ENCODE measurements at places on chromosomes 1 and 21.

- no peak for DNase-seq
Observed at GRCh38 chr1:210076620-210077019, 138.6 kb downstream of the SYT14 start.

- no peak for DNase-seq
Observed at GRCh38 chr1:222047366-222047765, 305.5 kb upstream of the DUSP10 start.

- DNase-seq: no peak
Observed at GRCh38 chr1:226429858-226430715, 22.2 kb upstream of the PARP1 start.

- DNase-seq: no peak
Observed at GRCh38 chr1:157106813-157107189, 7.2 kb upstream of the ETV3L start.

DNA sequence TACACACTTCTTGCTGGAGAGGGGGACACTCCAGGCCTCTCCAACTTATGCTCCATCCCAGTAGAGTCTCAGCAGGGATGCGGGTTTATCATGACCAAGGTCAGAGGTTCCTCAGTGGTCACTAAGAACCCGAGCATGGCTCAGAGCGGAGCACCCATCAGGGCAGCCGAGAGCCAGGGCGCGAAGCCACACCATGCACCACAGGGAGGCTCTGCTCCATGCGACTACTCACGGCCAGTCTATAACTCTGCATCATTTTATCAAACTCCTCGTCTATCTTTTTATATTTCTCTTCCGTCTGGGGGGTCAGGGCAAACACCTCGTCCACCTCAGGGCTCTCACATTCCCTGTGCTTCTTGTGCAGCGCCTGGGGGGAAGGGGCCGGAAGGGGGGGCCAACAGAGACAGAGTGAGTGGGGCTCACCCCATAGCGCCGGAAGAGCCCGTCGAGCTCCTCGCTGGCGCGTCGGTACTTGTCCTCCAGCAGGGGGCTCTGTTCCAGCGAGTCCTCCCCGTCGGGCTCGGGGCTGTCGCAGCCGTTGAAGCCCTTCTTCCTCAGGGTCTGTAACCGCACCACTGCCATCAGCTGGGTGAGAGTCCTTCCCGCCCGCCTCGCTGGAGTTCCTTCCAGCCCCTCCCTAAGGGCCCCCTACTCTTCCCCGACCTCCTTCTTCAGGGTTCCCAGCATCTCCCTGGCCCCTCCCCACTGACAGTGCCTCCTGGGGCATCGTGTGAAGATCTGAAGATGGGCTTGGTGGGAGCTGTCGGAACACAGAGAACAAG is 20.0 kb downstream of the MEF2D start:
- DNase-seq: peak; percentile 52

- DNase-seq: no peak
Observed at GRCh38 chr1:235295902-235296350, 32.1 kb downstream of the ARID4B start.

- no peak for DNase-seq
Observed at GRCh38 chr1:12456979-12457378, 161.0 kb downstream of the DHRS3 start.

- DNase-seq: no peak
Observed at GRCh38 chr1:36603461-36603860, 120.7 kb upstream of the CSF3R start.

- DNase-seq: no peak
Observed at GRCh38 chr1:112507336-112507735, 1.4 kb upstream of the WNT2B start.

DNA sequence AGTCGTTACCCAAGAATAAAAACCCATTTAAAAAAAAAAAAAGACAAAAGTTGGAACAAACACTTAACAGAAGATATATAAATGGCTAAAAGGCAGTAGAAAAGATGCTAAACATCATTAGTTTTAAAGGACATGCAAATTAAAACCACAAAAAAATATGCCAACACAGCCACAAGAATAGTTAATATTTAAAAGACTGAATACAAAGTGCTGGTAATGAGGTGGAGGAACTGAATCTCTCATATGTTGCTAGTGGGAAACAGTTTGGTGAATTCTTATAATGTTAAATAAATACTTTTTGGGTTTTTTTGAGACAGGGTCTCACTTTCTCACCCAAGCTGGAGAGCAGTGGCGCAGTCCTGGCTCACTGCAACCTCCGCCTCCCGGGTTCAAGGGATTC is 10.0 kb downstream of the LRRC40 start:
- no peak for DNase-seq

DNA sequence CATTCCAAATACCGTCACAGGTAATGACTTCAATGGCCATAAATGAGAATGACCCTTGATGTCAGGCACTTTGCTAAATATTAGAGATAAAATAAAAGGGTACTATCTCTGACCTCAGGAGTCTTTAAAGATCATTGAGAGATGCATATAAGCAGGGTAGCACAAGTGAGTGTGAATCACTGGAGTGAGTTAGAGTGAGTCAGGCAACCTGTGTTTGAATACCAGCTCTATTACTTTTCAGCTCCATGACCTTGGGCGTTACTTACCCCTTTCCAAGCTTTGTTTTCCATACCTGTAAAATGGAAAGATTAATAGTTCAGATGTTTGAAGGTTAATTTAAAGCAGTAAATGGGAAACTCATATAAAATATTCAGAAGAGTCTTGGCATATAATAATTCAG is 1058.0 kb upstream of the ADGRL4 start:
- no peak for DNase-seq

- DNase-seq: no peak
Observed at GRCh38 chr1:116693759-116694480, 26.4 kb upstream of the IGSF3 start.

DNA sequence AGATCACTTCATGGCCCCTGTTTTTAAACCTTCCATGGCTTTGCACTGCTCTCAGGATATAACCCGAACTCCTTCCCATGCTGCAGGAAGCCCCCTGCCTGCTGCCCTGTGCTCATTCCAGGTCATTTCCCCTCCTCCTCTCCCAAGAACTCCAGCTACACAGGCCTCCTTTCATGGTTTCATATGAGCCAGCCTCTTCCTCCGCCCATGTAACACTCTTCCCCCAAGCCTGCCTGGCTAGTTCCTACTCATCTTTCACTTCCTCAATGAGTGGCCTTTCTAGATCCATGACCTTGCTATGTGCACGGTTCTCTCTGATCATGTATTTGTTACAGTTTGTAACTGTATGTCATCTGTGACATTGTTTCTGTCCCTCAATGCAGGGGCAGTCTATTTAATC is 3.1 kb upstream of the NCF2 start:
- no peak for DNase-seq

GRCh38 chr1:220430586-220430985 is 97.3 kb upstream of the MARK1 start:
- no peak for DNase-seq

- DNase-seq: no peak
Observed at GRCh38 chr1:247111700-247112478, 7.7 kb upstream of the ZNF669 start.

DNA sequence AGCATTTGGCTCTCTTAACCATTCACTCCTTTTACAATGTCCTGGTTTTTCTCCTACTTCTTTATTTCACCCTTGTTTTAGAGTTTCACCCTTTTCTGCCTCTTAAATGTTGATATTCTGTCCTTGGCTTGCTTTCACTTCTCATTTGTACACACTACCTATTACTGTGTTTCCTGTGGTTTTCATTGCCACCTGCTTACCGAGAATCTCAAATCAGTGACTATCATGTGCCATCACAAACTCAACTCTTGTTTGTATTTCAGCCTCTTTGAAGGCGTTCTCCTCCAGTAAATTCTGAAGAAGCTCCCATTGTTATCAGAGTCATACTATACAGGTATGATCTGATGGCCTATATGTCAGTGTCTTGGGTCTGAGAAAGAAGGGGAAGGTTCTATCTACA is 65.7 kb downstream of the NPHS2 start:
- no peak for DNase-seq

- no peak for DNase-seq
Observed at GRCh38 chr1:22618056-22618455, 18.4 kb upstream of the C1QA start.

DNA sequence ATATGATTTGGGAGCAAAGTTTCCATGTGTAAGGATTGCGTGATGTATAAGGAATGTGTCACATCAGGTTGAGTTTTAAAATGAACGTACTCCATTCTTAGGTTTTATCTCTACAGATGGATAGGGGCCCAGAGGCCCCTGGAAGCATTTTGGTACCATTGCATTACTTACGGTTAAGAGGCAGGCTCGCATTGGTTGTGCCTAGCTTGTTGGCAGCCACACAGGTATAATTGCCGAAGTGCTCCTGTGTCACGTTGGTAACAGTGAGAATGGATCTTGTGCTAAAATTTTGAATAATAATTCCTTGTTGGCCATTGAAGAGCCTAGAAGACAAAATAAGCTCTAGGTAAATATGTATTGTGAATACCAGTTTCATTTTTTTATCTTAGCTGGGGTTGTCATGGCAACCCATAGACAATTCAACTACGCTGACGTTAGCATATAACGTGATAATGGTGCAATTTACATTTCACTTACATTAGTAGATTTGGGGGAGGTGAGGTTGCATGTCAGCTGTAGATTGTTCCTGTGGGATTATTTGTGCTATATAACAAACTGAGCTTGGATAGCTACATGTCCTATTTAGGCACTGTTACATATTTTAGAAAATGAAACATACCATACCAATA is 511.9 kb upstream of the ZRANB2 start:
- no peak for DNase-seq

DNA sequence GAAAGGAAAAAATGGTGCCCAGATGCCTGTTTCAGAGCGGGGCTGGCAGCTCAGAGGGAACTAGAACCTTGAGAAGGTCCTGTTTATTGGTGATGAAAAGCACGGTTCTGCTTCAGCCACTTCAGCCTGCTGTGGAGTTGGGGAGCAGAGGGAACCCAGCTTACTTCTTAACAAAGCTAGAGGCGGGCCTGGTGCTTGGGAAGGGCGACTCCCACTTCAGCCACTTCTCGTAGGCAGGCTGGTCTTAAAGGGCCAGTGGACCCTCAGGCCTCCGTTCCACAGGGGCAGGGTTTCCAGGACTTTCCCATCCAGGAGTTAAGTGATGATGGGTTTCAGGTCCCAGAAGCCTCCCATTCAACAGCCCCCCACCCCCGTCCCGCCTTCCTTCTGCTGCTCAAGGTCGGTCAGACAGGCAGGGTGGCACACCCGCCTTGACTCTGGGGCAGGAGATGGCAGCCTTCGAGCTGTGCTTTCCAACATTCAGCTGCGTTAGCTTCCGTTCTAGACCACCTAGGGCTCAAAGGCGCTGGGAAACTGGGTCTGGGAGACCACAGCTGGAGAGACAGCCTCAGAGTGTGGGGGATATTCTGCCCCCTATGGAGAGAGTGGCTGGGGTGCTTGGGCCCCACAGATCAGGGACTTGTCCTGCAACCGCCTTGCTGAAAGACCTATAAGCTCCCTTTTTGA is 3.4 kb downstream of the RUNX3 start:
- no peak for DNase-seq

DNA sequence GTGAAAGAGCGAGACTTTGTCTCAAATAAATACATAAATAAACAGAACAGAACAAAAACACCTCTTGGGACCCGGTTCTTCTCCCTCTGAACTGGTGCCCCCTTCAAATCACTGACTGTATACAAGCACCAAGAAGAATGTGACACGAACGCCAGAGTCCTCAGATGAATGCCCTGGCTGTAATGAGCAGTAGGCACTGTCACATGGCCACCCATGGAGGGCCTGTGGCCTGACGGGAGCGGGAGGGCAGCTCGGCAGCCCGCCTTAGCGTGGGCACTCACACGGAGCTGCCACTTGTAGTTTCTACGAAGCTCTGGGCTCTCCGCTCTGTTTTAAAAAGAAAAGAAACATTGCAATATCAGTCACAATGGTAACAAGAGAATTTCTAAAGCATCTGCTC is 146.0 kb downstream of the PEX14 start:
- DNase-seq: no peak

DNA sequence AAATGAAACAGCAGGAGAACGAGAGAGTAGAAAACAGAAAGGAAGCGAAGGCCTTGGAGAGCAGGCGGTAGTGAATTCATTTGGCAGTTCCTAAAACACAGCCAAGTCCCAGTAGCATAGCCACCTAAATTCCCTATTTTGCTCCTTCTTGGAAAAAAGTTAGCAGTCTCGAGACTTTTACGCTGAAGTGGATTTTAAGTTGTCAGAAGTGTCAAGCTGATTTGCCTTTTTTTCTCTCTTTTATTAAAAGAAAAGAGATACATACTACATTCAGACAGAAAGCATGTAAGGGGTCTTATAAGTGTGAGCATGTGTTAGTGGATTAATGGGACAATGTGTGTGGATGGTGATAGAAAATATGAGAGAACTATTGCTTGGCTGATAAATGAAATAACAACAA is 19.2 kb downstream of the NFIA start:
- no peak for DNase-seq

GRCh38 chr21:43894206-43894577 is 29.2 kb downstream of the AGPAT3 start:
- DNase-seq: no peak

DNA sequence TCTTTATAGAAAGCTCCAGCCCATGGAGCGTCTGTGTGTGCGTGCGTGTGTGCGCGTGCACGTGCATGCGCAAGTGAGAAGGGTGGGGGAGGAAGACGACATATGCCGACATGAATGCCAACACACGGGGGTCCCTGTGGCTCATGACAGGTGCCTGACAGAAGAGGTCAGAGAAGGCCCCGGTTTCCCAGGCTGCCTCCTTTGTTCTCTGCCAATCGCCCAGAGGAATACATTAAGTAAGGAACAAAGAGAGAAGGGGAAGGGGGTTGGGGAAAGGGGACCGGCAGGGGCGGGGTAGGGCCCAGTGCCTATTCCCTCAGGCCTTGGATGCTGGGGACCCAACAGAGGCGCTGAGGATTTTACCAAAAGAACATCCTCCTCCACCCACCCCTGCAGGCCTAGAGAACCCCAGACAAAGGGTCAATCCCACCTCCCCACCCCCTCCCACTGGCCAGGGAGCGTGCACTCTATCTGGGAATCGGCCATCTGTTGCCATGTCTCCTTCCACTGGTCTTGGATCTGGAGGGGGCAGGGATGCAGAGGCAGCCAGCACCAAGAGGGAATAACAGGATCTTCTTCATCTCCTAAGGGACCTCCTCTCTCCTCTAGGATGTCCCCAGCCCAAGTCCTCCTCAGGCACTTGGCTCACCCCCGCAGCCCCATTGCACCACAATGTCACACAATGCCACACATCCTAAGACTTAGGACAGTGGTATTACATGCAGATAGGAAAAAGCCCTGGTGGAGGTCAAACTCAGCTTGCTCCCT is 39.4 kb downstream of the PIK3C2B start:
- DNase-seq: no peak

All from activated CD4-positive, CD25-positive, alpha-beta regulatory T cell treated with anti-CD3 and anti-CD28 coated beads, Interleukin-2, amount 50 U/mL, for 16 hours (primary cell).